ENCODE measurements at places on chromosomes 5 and 9.

- no peak for DNase-seq
Measured at GRCh38 chr9:122265149-122265915, 650 bp downstream of the MRRF start.

- no peak for DNase-seq
Measured at GRCh38 chr5:71631070-71631469, 43.9 kb downstream of the MCCC2 start.

GRCh38 chr9:20262611-20263010 is 359.7 kb downstream of the MLLT3 start:
- no peak for DNase-seq

DNA sequence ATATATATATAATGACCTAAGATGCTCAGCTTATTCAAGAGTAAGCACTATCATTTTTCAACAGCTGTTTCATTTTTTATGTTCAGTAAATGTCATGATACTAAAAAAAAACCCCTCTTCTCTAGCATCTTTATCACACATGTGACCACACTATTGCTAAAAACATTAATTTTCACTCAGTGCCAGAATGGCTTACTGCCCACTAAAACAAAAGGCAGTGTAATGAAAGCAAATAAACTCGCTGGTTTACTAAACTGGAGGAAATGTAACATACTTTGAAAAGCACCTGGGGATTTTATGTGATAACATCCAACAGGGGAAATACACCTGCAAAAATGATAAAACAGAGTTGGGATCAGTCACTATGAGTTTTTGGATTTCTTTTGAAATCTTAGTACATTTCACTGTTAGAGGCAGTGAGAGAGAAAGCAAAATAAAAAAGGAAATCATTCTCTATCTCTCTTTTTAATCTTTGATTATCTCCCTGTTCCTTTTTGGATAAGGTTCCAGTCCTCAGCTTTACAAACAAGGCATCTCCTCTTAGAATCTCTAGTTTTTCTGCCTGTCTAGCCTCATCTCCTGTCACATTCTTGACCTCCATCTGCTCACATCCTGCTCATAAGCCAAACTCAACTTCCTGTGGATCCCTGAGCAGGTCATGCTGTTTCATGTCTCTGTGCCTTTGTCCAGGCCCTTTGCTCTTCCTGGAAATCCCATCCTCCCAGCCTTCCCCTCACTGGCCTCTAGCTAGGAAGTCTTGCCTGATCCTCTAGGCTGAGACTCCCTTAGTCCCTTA is 338.0 kb downstream of the MAN2A1 start:
- no peak for DNase-seq

DNA sequence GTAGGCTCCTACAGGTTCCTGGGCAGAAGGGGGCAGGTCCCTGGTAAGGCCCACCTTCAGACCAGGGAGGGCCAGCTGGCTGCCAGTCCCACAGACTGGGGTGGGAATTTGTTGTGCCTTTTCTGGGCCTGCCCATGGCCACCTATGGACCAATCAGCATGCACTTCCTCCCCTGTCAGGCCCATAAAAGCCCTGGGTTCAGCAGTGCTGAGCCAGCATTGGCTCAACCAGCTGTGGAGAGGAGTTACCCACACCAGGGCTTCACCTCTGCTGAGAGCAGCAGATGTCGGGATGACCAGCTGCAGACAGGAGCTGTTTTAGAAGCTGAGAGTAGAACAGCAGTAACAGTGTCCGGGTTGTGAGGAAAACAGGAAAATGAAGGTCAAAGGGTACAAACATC is 373.4 kb upstream of the ACO1 start:
- no peak for DNase-seq

DNA sequence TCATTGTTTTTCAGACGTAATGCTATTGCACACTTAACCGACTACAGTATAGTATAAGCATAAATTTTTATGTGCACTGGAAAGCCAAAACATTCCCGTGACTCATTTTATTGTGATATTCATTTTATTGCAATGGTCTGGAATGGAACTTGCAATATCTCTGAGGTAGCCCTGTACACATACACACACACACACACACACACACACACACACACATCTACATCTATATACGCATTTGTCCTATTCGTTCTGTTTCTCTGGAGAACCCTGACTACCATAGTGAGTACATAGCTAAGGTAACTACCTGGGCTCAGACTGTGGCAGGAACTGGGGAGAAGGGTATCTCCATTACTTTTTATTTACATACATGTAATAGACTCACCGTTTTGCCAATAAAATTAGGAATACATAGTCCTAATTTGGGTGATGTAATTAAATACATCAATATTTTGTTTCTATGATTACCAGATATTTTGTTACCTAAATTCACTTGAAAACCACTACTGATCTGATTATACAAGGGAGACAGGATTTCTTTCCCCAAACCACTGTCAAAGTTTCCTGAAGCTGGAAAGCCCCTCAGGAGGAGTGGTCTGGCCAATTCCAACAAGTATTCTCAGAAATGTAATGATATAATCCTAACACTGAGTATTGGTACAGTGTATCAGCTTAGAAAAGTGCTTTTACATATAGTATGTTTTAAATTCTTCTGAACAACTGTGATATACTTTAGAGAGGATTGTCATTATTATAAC is 74.0 kb upstream of the PLPP1 start:
- no peak for DNase-seq

DNA sequence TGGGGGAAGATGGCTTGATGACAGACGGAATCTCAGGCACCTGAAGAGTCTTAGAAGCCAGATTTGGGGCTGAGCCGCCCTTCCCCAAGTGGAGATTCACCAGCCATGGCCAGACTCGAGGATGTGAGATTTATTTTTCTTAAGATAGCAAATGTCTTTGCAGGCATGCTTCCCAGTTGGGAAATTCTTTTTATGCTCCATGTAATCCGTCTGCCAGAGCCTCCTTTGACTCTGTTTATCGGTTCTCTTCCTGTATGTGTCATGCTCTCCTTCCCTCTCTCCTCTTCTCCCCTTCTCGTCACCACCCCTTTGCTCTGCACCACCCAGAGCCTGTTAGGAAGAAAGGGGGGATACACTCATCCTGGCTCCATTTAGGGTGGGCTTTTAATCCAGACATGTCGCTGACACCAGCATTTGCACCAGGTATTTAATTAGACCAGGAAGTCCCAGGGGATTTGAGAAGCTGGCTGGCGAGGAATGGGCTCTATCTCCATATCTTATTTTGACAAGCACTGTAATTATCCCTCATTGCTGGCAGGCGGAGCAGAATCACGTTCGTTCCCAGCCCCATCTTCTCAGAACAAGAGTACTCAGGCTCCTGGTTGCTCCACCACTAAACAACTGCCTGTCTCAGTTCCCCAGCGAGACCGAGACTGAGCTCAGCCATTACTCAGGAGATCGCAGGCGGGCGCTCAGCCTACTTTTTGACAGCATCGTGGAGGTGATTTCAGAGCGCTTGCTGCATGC is 50.9 kb downstream of the KCNIP1 start:
- no peak for DNase-seq

- DNase-seq, result no peak
Measured at GRCh38 chr5:105754056-105754455, 1916.7 kb downstream of the EFNA5 start.

- no peak for DNase-seq
Measured at GRCh38 chr5:51860532-51861018, 477.3 kb downstream of the ISL1 start.

DNA sequence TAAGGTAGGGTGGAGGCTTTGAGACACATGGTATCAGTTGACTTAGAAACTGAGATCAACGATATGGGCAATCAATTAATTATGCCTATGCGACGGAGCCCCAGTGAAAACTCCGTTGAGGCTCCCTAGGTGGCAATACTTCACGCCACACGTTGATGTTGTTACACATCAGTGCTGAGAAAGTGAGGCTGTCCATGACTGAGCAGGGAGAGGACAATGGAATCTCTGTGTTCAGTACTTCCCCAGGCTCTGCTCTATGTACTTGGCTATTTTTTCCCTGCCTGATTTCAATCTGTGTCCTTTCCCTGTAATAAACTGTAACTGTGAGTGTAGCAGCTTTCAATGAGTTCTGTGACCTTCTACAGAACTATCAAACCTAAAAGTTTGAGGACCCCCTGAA is 211.7 kb downstream of the SNCAIP start:
- DNase-seq, result no peak

DNA sequence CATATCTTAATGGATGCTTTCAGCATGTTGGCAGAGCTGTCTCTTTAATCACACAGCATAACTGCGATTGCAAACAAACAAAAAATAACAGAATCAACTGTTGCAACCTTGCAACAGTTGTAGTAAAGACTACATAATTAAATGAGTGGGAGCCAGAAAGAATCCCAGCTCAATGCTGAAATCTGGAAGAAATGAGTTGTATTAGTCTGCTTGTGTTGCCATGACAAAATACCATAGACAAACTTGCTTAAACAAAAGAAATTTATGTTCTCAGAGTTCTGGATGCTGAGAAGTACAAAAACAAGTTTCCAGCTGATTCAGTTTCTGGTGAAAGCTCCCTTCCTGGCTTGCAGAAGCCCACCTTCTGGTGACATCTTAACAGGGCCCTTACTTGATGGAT is 260.9 kb upstream of the TUSC1 start:
- no peak for DNase-seq

DNA sequence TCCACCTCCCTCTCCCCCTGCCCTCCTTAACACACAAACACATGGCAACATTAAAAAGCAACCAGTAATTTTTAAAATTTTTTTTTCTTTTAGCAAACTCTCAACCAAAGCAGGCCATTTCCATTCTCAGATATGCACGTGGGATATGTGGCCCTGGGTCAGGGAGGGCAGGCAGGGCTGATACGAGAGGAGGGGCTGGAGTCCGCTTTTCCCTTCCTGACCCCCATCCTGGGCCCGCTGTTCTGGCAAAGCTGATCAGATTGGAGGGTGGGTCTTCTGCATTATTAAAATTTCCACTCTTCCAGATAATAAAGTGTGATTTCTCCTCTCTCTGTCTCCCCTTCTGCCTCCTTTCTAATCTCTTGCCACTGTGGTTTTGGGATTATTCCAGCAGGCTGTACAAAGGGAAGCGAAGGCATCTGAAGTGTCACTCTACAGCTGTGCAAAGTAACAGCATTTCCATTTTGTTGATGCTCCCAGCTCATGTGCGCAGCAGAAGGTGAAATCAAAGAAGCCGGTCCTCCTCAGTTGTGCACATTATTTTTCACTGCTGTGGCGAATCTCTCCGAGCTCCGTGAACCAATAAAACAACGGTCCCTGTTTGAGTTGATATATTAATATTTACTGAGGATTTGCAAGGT is 12.0 kb downstream of the IRX1 start:
- no peak for DNase-seq

DNA sequence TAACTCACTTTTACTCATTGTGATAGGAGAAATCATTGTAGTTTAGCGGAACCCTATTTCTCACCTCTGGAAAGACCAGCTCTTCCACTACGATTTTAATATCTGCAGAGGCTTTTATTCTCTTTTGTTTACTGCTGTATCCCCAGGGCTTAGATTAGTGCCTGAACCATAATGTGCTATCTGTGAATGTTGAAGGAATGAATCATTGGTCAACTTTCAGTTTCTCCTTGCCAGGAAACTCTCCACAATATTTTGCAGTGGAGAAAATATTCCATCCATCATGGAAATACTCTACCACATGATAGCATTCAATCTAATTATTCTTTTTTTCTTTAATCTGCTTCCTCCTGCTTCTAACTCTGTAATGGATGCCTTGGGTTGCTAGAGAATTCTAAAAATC is 263.5 kb upstream of the PTPRD start:
- DNase-seq, result no peak
